Esophagus mucosa (tissue), 1 donor: ENCODE measurements at places on chromosomes 7 and 10. TPM values are rescaled to one million over a fixed set of nuclear protein-coding genes. Genes with fewer than 3 reads are reported as not detected.

- ATAC-seq: peak; percentile 74
Measured at GRCh38 chr10:126204320-126204719, 184.0 kb downstream of the ADAM12 start.

- ATAC-seq: no peak
Measured at GRCh38 chr7:129535896-129536295, 33.6 kb downstream of the SMKR1 start.

DNA sequence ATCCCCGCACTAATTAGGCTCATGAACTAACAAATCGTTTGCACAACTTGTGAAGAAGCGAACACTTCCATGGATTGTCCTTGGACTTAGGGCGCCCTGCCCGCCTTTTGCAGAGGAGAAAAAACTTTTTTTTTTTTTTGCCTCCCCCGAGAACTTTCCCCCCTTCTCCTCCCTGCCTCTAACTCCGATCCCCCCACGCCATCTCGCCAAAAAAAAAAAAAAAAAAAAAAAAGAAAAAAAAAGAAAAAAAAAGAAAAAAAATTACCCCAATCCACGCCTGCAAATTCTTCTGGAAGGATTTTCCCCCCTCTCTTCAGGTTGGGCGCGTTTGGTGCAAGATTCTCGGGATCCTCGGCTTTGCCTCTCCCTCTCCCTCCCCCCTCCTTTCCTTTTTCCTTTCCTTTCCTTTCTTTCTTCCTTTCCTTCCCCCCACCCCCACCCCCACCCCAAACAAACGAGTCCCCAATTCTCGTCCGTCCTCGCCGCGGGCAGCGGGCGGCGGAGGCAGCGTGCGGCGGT is at the start of gene EMX2:
Gene EMX2, plus strand, starts transcription at position 41 of the 519 bp plus-strand sequence. CDS start 522 bp downstream, outside the sequence.
- no peak for ATAC-seq

MRPL43 gene
- 72.7 TPM for total RNA-seq

SPDYE9 gene
- total RNA-seq: not detected

MMD2 gene
- not detected for total RNA-seq

NCF1 gene
- total RNA-seq: 2.7 TPM

- ATAC-seq: no peak
Measured at GRCh38 chr10:105837951-105838350, 1196.9 kb downstream of the SORCS3 start.

GRCh38 chr10:44178856-44179255 is 206.0 kb downstream of the CXCL12 start:
- no peak for ATAC-seq

GRCh38 chr10:84391326-84391725 is 62.9 kb downstream of the CCSER2 start:
- peak; percentile 57 for ATAC-seq

ADAM22 gene
- total RNA-seq: 0.24 TPM

DNA sequence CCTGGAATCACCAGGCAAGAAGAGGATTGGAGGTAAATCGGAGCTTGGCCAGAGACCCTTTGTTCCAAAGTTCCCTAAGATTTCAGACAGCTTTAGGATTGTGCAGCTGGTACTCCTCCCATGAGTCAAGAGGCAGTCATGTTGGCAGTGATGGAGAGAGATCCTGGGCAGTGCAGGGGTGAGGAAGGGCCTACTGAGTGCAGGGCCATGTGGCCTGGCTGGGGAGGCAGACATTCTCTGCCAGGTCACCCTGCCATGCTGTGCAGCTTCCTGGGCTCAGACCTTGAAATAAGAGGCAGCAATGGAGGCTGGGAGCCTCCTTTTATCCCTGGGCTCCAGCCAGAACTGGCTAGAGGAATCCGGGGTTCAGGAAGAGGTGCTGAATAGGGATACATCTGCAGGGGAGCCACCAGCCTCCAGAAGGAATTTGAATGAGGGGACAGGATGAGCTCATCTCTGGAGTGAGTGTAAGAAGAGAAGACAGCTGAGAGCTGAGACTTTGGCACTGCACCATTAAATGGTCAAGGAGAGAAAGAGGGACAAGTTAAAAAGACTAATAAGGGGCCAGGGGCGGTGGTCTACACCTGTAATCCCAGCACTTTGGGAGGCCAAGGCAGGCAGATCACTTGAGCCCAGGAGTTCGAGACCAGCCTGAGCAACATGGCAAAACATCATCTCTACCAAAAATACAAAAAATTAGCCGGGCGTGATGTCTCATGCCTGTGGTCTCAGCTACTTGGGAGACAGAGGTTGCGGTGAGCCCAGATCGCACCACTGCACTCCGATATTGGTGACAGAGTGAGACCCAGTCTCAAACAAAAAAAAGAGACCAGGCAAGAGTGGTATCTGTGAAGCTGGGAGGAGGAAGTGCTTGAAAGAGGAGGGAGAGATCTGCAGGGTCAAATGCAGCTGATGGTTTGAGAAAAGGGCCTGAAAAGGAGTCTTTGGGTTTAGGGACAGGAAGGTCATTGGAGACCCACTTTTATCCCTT is 12.0 kb downstream of the SFTPD start:
- no peak for ATAC-seq

DLX5 gene
- 3.5 TPM for total RNA-seq

DNA sequence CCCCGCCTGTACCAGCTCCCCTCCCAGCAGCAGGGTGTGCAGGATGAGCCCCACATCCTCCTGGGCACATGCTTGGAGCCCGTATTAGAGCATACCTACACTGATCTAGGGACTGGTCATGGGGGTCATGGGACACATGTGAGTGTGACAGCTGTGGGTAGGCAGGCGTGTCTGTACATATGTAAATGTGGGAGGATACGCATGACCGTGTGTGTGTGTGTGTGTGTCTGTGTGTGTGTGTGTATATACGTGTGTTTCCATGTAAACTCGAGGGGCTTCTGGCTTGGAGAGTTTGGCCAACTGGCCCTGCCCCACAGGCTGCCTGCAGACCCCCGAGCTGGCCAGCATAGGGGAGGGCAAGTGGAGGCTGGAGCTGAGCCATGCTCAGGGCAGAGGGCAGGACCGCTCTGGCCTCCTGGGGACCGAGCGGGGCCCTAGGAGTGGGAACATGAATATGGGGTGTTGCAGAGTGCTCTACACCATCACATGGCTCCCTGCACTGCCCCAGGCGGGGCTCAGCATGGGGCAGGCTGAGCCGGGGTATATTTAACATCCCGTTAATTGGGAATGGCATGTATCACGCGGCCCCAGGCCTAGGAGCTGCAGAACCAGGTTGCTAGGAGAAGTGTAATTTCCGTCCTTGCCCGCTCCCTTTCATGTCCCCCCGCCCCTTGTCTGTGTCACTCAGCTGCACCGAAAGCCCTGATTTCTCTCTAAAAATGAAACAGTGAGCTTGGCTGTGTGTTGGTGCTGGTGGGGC is 152.7 kb upstream of the PCBD1 start:
- no peak for ATAC-seq

- no peak for ATAC-seq
Measured at GRCh38 chr7:4416396-4417056, 265.6 kb upstream of the FOXK1 start.

GRCh38 chr10:68128015-68128414 is 18.7 kb downstream of the MYPN start:
- no peak for ATAC-seq

- no peak for ATAC-seq
Measured at GRCh38 chr7:106139265-106140251, 27.4 kb upstream of the SYPL1 start.

ZMIZ2 gene
- total RNA-seq: 34.0 TPM

ADRA2A gene
- 0.44 TPM for total RNA-seq

MUC12 gene
- total RNA-seq: 0.16 TPM

GRCh38 chr10:61316676-61317265 is 136.4 kb downstream of the TMEM26 start:
- no peak for ATAC-seq

DNA sequence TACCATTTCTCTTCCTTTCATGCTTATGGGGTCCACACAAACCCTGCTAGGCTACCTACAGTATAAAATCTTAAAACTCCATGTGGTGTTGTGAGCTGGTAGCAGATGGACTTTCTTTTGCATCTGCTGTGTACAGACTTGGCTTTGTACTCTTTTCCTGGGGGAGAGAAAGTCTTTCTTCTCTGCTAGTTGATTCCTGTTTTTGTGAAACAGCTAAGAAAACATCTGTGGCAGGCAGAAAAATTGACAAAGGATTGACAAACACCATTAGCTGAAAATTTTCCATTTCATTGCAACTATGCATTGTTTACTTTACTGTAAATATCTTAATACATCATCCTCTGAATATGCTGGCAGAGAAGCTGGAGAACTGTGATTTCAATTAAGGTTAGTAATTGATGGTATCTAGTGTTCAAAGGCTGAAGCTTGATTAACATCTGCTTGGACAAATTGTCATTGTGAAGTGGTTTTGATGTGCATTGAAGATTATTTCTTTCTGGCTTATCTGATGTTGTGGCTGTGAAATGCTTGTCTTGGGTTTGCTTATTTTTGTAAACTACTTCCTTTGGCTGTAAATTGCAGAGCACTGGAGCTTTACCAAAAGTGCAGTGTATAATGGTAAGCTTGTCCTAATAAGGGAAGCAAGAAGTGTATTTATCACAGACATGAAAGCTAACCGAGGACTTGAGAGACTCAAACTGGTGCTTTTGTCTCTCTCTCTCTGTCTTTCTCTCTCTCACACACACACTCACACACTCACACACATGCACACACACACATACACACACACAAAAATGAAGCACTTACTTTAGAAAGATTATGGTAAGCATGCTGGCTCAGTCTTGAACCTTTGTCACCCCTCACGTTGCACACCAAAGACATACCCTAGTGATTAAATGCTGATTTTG is at the start of gene FOXP2:
Gene FOXP2, plus strand, starts transcription at position 660 of the 908 bp plus-strand sequence. CDS start 11,697 bp downstream, outside the sequence.
- ATAC-seq: peak; percentile 43

GRCh38 chr7:32224276-32224675 is 154.1 kb upstream of the PDE1C start:
- no peak for ATAC-seq

DNA sequence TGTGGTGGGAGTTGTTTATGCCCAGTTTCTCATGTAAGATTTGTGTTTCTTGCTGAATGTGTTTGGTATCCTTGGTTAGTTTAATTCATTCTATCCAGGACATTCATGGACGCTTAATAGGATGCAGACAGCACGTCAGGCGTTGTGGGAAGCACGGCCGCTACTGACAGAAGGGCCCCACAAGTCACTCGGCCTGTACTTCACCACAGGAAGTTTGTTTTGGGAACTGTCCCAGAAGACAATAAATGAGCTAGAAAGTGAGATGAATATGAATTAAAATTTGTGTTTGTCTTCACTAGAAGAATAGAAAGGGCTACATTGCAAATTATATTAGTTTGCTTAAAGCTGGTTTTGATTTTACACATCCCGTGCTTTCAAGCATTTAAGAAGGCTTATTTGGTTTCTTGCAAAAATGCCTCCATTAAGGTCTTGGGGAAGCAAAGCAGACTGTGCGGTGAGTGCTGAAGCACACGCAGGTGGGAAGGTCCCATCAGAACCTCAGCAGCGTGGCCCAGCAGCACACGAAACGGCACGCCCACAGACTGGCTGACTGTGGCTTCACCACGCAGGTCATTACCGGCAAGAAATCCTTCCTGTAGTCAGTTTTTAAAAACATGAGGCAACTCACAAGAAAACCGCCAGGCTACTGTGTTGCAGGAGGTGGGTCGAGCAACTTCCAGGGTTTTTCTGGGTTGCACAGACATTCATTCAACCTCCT is 74.1 kb downstream of the VIPR2 start:
- no peak for ATAC-seq

CPED1 gene
- total RNA-seq: 0.76 TPM

ASB10 gene
- total RNA-seq: not detected

DNA sequence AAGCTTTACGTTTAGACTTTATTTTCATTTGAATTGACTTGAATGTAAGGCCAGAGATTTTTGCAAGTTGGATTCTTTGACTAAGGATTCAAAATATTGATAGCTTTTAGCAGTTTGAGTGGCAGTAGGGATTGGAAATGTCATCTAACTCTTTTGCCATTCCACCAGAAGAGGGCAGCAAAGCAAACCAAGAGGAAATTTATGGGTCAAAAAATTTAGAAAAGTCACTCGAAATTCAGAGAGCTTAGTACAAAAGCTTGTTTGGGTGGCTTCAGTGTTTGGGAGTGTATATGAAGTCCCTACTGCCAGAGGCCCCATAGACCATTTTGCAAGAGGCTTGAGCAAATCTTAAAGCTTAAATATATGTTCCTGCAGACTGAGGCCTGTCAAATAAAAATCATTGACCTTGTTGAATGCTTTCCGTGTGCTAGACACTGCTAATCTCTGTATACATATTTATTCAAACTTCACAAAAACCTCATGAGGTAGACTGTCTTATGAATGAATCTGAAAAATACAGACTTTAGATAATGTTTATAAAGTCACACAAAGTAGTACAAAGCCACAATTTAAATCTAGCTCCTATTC is 44.6 kb upstream of the RSBN1L start:
- no peak for ATAC-seq

- ATAC-seq: no peak
Measured at GRCh38 chr7:18165166-18165565, 137.5 kb upstream of the PRPS1L1 start.

MRLN gene
- not detected for total RNA-seq

- ATAC-seq: no peak
Measured at GRCh38 chr10:49742683-49743463, 19.2 kb downstream of the OGDHL start.

DNA sequence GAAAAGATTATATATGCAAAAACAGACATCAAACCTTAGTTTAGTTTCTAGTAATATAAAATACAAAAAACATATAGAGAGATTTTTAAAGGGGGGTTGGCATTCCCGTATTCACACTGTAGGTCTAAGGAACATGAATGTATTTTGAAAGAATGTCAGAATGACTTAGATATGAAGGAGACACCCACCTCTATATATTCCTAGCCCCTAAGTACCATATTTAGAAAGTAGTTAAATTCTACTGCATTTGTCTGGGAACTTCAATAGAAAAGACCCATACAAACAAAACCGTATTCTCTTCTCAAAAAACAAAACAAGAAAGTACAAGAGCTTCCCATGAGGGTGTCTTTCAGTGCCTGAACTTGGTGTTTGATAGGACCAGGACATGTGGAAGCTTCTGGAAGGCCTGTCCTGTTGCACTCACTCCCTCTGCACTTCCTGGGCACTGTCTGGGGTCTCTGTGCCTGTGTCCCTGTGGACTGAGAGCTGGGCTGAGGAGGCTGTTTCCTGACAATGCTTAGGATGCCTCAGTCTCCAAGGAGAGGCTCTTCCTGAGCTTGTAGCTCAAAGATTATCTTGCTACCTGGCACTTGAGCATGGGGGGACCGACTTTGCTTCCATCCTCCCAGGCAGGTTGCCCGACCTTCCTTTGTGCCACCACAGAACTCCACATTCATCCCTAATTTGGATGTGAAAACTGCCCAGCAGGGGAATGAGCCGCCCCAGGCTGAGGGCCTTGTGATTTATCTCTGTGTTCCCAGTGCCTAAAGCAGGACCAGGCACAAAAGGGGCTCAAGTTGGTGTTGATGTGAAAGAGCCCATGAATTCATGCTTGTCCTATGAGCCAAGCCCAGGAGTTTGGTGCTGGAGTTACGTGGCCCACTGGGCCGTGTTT is 44.4 kb upstream of the KLF6 start:
- no peak for ATAC-seq

DNA sequence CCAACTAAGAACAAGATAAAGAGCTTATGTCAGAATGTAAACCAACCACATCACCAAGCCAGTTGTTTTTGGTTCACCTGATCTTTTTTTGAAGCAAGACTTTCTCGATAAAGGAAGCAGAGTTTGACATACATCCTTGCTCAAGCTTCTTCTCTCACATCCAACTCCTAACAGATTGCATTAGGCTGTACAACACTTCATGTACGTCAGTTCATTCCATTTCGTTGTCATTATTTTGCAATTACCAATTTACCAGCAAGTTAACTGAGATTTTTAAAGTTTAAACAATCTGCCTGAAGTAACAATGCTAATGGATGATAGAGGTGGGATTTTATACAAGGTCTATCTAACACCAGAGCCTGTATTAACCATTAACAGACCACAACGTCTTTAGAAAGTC is 41.0 kb downstream of the NRAP start:
- ATAC-seq: no peak

GRCh38 chr7:107253599-107253998 is 84.8 kb downstream of the HBP1 start:
- ATAC-seq: no peak
